ENCODE measurements at places on chromosomes 12 and 14.

DNA sequence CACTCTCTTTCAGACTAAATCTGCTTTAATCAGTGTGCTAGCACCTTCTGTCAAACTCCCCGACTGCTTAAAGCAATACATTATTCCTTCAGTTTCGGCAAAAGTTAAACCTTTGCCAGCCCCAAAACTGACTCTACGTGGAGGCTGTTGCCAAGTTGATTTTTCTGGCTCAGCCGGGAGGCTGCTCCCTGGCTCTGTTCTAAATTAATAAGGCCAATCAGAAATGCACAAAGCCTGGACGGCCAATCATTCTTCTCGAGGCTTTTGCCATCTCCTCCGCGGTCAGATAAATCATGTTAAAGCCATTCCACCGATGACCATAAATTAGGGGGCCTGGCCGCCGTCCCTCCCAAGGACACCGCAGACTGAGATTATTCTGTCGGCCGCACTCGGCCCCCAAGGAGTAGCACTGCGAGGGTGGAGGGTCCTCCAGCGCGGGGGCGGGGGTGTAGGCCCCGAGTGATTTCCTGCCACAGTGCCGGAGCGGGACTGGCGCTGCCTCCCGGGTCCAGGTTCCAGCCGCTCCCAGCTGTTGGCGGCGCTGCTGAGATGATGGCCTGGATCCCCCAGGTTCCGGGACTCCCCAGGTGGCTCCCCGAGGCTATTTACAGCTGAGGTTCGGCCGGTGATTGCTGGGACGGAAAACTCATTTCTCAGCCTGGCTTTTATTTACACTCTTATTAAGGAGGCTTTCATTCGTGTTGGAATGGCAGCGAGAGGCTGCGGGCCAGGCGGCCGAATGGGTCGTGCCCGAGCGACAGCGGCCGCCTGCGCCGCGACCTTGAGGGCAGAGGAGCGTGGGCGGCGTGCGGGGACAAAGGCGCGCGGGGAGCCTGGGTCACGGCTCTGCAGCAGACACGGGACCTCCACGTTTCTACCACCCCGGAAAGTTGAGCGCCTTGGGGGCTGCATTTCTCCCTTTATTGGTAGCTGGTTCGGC, 165.1 kb downstream of the MON2 start:
- peak; percentile 8 for DNase-seq
- H3K36me3 ChIP-seq, result no peaks in the 10 kb centered on the region
- peak overlapping the region; percentile 73 for H3K4me3 ChIP-seq
- H3K27me3 ChIP-seq, result peaks cover 78% of the 10 kb centered on the region
- H3K27ac ChIP-seq, result no peak overlapping the region
- H3K4me1 ChIP-seq, result peaks cover 5% of the 10 kb centered on the region

GRCh38 chr14:104422837-104423681, 156.5 kb upstream of the C14orf180 start:
- H3K4me3 ChIP-seq, result no peak overlapping the region
- H3K27ac ChIP-seq, result no peak overlapping the region
- H3K4me1 ChIP-seq, result no peaks in the 10 kb centered on the region
- no peaks in the 10 kb centered on the region for H3K36me3 ChIP-seq
- peaks cover 10% of the 10 kb centered on the region for H3K27me3 ChIP-seq

DNA sequence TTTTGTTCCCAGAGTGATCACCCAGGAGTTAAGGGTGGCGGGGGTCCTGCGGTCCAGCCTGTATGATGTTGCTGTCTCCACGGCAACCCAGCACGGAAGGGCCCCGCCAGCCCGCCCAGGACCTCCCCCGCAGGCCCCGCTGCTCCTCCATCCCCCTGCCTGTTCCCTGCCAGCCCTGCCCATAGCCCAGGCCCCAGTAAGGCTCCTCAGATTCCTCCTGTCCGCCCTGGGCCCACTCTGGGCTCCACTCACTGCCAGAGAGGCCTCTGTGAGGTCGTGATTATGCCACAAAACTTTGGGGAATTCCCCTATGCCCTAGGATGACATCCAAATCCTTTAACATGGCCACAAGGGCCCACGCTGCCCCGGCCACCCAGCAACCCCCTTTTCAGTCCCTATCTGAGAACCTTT, 20.8 kb downstream of the HSP90AA1 start:
- DNase-seq, result no peak
- no peak overlapping the region for H3K4me3 ChIP-seq
- H3K36me3 ChIP-seq, result no peaks in the 10 kb centered on the region
- H3K27ac ChIP-seq, result no peak overlapping the region

DNA sequence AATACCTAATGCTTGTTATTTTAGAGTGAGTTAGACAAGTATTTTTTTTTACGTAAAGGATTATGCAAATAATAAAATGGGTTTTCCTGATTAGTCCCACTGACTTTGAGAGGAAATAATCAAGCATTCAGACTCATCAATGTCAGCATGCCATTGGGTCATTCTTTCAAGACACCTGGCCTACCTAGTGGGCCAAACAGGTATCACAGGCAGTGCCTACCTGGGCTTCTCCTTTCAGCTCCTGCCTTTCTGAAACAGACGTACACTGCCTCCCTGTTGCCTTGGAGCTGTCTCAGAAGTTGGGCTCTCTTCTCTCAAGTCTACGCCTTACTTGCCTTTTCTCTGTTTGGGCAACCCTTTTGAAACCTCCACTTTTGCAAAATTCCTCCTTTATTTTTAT, 545.6 kb downstream of the SNAPC1 start:
- H3K4me1 ChIP-seq, result no peaks in the 10 kb centered on the region
- H3K27me3 ChIP-seq, result no peaks in the 10 kb centered on the region
- no peak overlapping the region for H3K27ac ChIP-seq
- no peaks in the 10 kb centered on the region for H3K36me3 ChIP-seq

DNA sequence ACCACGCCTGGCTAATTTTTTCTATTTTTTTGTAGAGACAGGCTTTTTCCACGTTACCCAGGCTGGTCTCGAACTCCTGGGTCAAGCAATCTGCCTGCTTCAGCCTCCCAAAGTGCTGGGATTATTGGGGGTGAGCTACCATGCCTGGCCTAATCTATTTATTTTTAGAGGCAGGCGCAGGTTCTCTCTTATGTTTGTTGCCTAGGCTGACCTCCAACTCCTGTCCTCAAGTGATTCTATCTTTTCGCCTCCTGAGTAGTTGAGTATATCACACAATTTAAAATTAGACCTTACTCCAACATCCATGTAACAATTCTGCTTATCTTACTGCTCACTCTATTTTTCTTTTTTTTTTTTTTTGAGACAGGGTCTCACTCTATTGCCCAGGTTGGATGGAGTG, 6.8 kb upstream of the ACRBP start:
- no peak overlapping the region for H3K4me3 ChIP-seq
- H3K4me1 ChIP-seq, result no peaks in the 10 kb centered on the region
- no peak overlapping the region for H3K27ac ChIP-seq
- H3K36me3 ChIP-seq, result peaks cover 33% of the 10 kb centered on the region
- H3K27me3 ChIP-seq, result no peaks in the 10 kb centered on the region

- H3K4me1 ChIP-seq, result no peaks in the 10 kb centered on the region
- peaks cover 5% of the 10 kb centered on the region for H3K27me3 ChIP-seq
- H3K36me3 ChIP-seq, result no peaks in the 10 kb centered on the region
- no peak overlapping the region for H3K27ac ChIP-seq
- no peak for DNase-seq
- H3K4me3 ChIP-seq, result no peak overlapping the region
Measured at GRCh38 chr12:109553483-109553882, 19.8 kb downstream of the MMAB start.

DNA sequence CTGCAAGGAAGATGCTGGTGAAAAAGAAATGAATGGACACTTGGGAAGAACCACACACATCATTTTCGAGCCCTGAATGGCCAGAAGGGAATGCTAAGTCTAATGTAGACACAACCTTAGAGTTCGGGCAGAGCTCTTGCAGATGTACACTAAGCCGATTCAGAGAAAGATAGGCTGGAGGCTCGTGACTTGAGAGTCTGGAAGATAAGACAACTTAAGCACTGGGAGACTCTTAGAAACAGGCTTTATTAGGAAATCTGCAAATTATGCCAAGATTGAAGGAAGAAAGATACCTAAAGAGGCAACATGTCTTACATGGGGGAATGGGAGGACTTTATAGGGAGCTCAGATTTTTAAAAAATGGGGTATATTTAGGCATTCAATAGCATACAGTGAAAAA, 13.5 kb downstream of the TBPL2 start:
- no peak for DNase-seq
- H3K4me3 ChIP-seq, result no peak overlapping the region
- peaks cover 4% of the 10 kb centered on the region for H3K4me1 ChIP-seq
- H3K36me3 ChIP-seq, result no peaks in the 10 kb centered on the region
- no peaks in the 10 kb centered on the region for H3K27me3 ChIP-seq

- no peaks in the 10 kb centered on the region for H3K4me1 ChIP-seq
- DNase-seq, result no peak
- peaks cover 3% of the 10 kb centered on the region for H3K27me3 ChIP-seq
- no peaks in the 10 kb centered on the region for H3K36me3 ChIP-seq
- H3K4me3 ChIP-seq, result no peak overlapping the region
- no peak overlapping the region for H3K27ac ChIP-seq
Measured at GRCh38 chr14:81582420-81582819, 48.8 kb upstream of the SEL1L start.

DNA sequence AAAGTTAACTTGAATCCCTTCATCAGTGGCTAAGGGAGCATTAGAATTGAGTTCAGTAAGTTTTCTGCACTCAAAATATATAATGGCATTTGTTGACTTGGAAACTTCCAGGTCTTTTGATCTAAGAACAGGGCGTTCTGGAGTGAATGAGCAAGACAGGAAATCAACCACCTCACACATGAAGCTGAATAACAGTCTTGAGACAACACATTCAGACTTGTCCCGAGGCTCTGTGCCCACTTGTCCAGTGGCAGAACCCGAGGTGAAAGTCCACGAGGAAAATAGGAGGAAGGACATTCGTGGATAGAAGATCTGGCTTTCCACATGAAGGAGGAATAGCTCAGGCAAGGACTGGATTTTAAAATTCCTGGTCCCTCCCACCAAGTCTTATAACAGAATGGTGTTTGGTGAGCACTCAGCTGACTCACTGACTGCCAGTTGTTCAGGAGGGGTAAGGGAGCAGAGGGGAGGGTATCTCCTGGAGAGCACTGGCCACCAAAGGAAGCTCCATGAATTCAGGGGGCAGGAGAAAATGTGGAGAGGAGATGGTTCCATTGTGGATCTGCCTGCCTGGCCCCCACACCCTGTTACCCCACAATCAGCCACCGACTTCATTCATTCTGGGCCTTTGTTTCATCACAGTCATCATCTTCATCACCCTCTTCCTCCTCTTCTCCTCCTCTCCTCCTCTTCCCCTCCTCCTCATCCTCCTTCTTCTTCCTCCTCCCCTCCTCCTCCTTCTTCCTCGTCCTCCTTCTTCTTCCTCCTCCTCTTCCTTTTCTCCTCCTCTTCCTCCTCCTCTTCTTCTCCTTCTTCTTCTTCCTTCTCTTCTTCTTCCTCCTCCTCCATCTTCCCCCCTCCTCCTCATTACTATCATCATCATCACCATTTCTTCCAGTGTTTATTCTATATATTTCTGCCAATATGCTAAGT, 620.1 kb downstream of the MED13L start:
- H3K4me1 ChIP-seq, result no peaks in the 10 kb centered on the region
- DNase-seq, result no peak
- no peaks in the 10 kb centered on the region for H3K27me3 ChIP-seq
- no peaks in the 10 kb centered on the region for H3K36me3 ChIP-seq

GRCh38 chr12:125377093-125377492, 311.9 kb downstream of the AACS start:
- no peak overlapping the region for H3K27ac ChIP-seq
- H3K4me3 ChIP-seq, result no peak overlapping the region
- no peak for DNase-seq
- no peaks in the 10 kb centered on the region for H3K27me3 ChIP-seq
- no peaks in the 10 kb centered on the region for H3K4me1 ChIP-seq
- no peaks in the 10 kb centered on the region for H3K36me3 ChIP-seq

- H3K27me3 ChIP-seq, result peaks cover 29% of the 10 kb centered on the region
- H3K27ac ChIP-seq, result no peak overlapping the region
- peak; percentile 31 for DNase-seq
- peaks cover 24% of the 10 kb centered on the region for H3K36me3 ChIP-seq
- peaks cover 9% of the 10 kb centered on the region for H3K4me1 ChIP-seq
Measured at GRCh38 chr12:49098035-49098451, 3.4 kb upstream of the DHH start.

- no peak overlapping the region for H3K4me3 ChIP-seq
- no peaks in the 10 kb centered on the region for H3K4me1 ChIP-seq
- no peak overlapping the region for H3K27ac ChIP-seq
- DNase-seq, result no peak
- no peaks in the 10 kb centered on the region for H3K27me3 ChIP-seq
Measured at GRCh38 chr12:79162948-79163347, 298.4 kb downstream of the SYT1 start.

DNA sequence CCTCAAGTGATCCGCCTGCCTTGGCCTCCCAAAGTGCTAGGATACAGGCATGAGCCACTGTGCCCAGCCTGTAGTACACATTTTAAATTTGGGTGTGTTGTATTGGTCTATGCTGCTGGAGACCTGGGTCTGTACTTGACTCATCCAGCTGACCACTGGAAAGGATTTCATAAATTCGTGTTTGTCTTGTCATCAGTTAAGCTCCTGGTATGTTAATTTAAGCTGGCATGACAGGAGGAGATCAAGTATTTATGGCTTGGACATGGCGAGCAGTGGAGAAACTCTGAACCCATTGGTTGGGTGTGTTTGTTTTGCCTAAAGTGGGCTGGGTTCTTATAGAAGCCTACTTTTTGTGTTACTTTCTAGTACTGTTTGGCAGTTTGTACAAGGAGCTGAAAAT, 24.2 kb downstream of the YY1 start:
- no peaks in the 10 kb centered on the region for H3K27me3 ChIP-seq
- H3K36me3 ChIP-seq, result peaks cover 38% of the 10 kb centered on the region
- no peak overlapping the region for H3K4me3 ChIP-seq
- H3K4me1 ChIP-seq, result peaks cover 48% of the 10 kb centered on the region
- no peak overlapping the region for H3K27ac ChIP-seq

DNA sequence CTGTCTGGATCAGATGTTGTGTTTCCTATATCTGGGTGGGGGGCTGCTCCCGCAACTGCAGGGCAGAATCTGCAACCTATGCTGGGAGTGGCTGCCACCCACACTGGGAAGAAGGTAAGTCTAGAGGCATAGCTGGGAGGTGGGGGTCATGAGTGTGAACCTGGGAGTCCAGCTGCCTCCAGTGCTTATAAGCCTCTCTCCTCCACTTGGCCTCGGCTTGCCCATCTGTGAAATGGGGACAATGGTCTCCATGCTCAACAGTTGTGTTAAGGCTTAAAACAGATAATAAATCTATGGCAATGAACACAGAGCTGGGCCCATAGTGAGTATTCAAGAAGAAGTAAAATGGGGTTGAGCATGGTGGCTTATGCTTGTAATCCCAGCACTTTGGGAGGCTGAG, 90.0 kb downstream of the RBM19 start:
- H3K36me3 ChIP-seq, result no peaks in the 10 kb centered on the region
- no peaks in the 10 kb centered on the region for H3K4me1 ChIP-seq
- no peak overlapping the region for H3K4me3 ChIP-seq
- no peak overlapping the region for H3K27ac ChIP-seq

DNA sequence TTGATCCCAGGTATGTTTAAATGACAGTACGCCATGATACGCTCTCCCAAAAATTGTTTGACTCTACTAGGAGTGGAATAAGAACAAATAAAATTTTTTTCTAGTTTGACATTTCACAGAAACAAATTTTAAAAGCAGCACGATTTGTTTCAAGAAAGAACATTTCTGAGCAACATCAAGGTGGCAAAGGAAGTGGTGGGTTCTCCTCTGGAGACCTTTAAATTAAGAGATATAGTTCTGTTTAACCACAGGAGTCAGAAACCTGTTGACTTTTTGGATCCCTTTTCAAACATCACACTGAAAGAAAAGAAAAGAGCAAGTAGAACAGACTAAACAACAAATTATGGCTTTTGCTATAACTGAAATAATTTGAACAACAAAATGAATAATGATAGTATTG, 2.5 kb upstream of the SLC6A13 start:
- DNase-seq, result no peak
- no peaks in the 10 kb centered on the region for H3K36me3 ChIP-seq
